ENCODE measurements at places on chromosomes 16 and 17. TPM values are rescaled to one million over a fixed set of nuclear protein-coding genes. Genes with fewer than 3 reads are reported as not detected.

The HCRT gene
- not detected for total RNA-seq

The MMP25 gene
- total RNA-seq: not detected

The COG7 gene
- 12.6 TPM for total RNA-seq

The HASPIN gene
- total RNA-seq: 7.8 TPM

The KRT39 gene
- not detected for total RNA-seq

The MMP15 gene
- 35.2 TPM for total RNA-seq

The HCFC1R1 gene
- total RNA-seq: 16.1 TPM

The CCT6B gene
- 1.4 TPM for total RNA-seq

The RBFOX1 gene
- not detected for total RNA-seq

The USP31 gene
- total RNA-seq: 29.1 TPM

The MYH8 gene
- total RNA-seq: not detected

- peaks cover 25% of the 10 kb centered on the region for H3K27me3 ChIP-seq
- H3K4me3 ChIP-seq: no peak overlapping the region
- H3K36me3 ChIP-seq: no peaks in the 10 kb centered on the region
- H3K27ac ChIP-seq: no peak overlapping the region
- no peaks in the 10 kb centered on the region for H3K4me1 ChIP-seq
These were observed 12.6 kb downstream of the CACNG1 start for GRCh38 chr17:67056746-67057490.

GRCh38 chr17:44002141-44002848 is 2.1 kb upstream of the NAGS start:
- H3K27ac ChIP-seq: peak overlapping the region; percentile 68
- H3K4me3 ChIP-seq: peak overlapping the region; percentile 60
- H3K4me1 ChIP-seq: peaks cover 70% of the 10 kb centered on the region
- H3K36me3 ChIP-seq: no peaks in the 10 kb centered on the region

GRCh38 chr16:57060323-57061083 is 31.9 kb upstream of the CPNE2 start:
- H3K4me3 ChIP-seq: no peak overlapping the region
- no peaks in the 10 kb centered on the region for H3K36me3 ChIP-seq
- H3K27ac ChIP-seq: no peak overlapping the region
- peaks cover 26% of the 10 kb centered on the region for H3K4me1 ChIP-seq

GRCh38 chr16:49336581-49336980 is 37.0 kb upstream of the C16orf78 start:
- no peaks in the 10 kb centered on the region for H3K36me3 ChIP-seq
- H3K4me3 ChIP-seq: no peak overlapping the region
- no peaks in the 10 kb centered on the region for H3K4me1 ChIP-seq
- no peak overlapping the region for H3K27ac ChIP-seq
- DNase-seq: no peak

- no peak overlapping the region for H3K27ac ChIP-seq
- no peak overlapping the region for H3K4me3 ChIP-seq
- peaks cover 38% of the 10 kb centered on the region for H3K4me1 ChIP-seq
- peaks cover 21% of the 10 kb centered on the region for H3K36me3 ChIP-seq
- DNase-seq: peak; percentile 48
These were observed 31.8 kb downstream of the USP7 start for GRCh38 chr16:8931859-8932258.

- H3K4me3 ChIP-seq: no peak overlapping the region
- H3K4me1 ChIP-seq: peaks cover 28% of the 10 kb centered on the region
- H3K36me3 ChIP-seq: no peaks in the 10 kb centered on the region
- no peaks in the 10 kb centered on the region for H3K27me3 ChIP-seq
These were observed 113.1 kb downstream of the SNX29 start for GRCh38 chr16:12089492-12090150.

- no peak overlapping the region for H3K4me3 ChIP-seq
- DNase-seq: no peak
- H3K27ac ChIP-seq: peak overlapping the region; percentile 27
- peaks cover 41% of the 10 kb centered on the region for H3K4me1 ChIP-seq
- peaks cover 19% of the 10 kb centered on the region for H3K36me3 ChIP-seq
These were observed 13.1 kb upstream of the MYO15B start for GRCh38 chr17:75574404-75575036.

DNA sequence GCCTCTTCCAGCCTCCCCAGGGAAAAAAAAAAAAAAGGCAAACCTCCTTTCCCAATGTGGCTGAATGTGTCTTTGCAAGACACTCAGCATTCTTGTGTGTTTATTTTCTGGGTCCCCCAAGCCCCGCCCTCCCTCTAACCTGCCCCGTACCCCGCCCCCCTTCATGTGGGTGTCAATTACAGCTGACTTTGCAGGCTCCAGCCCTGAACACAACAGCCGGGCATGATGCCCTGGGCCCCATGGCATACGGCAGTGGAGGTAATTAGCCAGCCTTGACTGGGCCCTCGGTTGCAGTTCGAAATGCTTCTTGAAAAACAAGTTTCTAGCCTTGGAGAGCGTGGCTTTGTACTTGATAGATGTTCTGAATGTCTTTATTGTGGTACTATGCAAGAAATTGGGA is 354.7 kb upstream of the RBFOX1 start:
- H3K27ac ChIP-seq: no peak overlapping the region
- H3K4me3 ChIP-seq: no peak overlapping the region
- no peak for DNase-seq

GRCh38 chr17:32684087-32684958 is 192.6 kb downstream of the MYO1D start:
- peak overlapping the region; percentile 42 for H3K27ac ChIP-seq
- DNase-seq: no peak
- H3K4me3 ChIP-seq: peak overlapping the region; percentile 23

GRCh38 chr16:14423344-14423743 is 206.7 kb downstream of the PARN start:
- no peak overlapping the region for H3K27ac ChIP-seq
- no peak for DNase-seq
- no peaks in the 10 kb centered on the region for H3K27me3 ChIP-seq
- no peaks in the 10 kb centered on the region for H3K36me3 ChIP-seq
- H3K4me1 ChIP-seq: peaks cover 37% of the 10 kb centered on the region

DNA sequence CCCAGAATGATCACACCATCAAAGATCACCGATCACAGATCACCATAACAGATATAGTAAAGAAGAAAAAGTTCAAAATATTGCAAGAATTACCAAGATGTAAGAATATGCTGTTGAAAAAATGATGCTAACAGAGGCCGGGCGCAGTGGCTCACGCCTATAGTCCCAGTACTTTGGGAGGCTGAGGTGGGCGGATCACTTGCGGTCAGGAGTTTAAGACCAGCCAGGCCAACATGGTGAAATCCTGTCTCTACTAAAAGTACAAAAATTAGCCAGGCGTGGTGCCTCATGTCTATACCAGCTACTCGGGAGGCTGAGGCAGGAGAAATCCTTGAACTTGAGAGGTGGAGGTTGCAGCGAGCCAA is 53.2 kb downstream of the CPPED1 start:
- H3K27me3 ChIP-seq: no peaks in the 10 kb centered on the region
- no peak overlapping the region for H3K4me3 ChIP-seq
- H3K27ac ChIP-seq: no peak overlapping the region
- peaks cover 32% of the 10 kb centered on the region for H3K4me1 ChIP-seq

GRCh38 chr16:83835586-83836566 is 28.1 kb downstream of the HSBP1 start:
- H3K4me3 ChIP-seq: no peak overlapping the region
- H3K27ac ChIP-seq: no peak overlapping the region
- H3K4me1 ChIP-seq: 0 out of 2 replicates have a peak, but pooled peaks cover 5% of the 10 kb centered on the region

- H3K4me1 ChIP-seq: no peaks in the 10 kb centered on the region
- H3K27me3 ChIP-seq: peaks cover 78% of the 10 kb centered on the region
- H3K36me3 ChIP-seq: no peaks in the 10 kb centered on the region
- peak; percentile 56 for DNase-seq
These were observed 186.0 kb upstream of the TNRC6C start for GRCh38 chr17:77772461-77772897.

DNA sequence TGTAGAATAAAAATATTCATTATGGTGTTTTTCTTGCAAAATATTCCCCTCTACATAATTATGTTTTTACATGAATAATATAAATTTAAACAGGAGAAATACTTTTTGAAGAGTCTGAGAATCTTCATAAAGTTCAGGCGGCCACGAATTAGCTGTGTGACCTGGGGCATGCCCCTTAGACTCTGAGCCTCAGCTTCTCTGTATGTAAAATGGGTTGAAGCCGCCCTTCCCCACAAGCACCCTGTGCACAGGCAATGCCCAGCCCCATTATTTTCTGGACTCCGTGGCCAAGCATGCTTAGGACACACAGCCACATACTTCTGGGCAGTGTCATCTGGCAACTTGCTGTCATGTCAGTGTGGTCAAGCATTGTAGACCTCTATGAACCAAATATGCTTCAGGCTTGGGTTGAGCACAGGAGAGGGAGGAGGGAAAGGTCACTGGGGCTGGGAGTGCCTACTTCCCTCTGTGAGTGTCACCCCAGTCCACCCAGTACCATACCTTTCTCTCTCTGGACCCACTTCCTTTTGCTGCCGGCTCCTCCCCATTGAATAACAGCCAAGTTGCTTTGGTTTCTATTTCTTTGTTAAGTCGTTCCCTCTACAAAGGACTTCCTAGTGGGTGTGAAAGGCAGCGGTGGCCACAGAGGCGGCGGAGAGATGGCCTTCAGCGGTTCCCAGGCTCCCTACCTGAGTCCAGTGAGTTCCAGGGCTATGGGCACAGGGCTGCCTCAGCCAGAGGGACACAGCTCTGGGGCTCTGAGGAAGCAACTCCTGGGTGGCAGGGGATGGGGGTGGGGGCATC is at the start of gene LGALS9:
Gene LGALS9, plus strand, starts transcription at position 582 of the 804 bp plus-strand sequence. Its CDS starts 78 bp downstream, at position 660.
- peaks cover 2% of the 10 kb centered on the region for H3K36me3 ChIP-seq
- H3K4me3 ChIP-seq: no peak within 1 kb of the TSS
- no peak for DNase-seq
- peaks cover 17% of the 10 kb centered on the region for H3K4me1 ChIP-seq

- no peak for DNase-seq
- H3K4me1 ChIP-seq: peaks cover 10% of the 10 kb centered on the region
- peaks cover 23% of the 10 kb centered on the region for H3K36me3 ChIP-seq
- no peak overlapping the region for H3K27ac ChIP-seq
- H3K27me3 ChIP-seq: no peaks in the 10 kb centered on the region
These were observed 9.2 kb downstream of the BFAR start for GRCh38 chr16:14641926-14642325.

DNA sequence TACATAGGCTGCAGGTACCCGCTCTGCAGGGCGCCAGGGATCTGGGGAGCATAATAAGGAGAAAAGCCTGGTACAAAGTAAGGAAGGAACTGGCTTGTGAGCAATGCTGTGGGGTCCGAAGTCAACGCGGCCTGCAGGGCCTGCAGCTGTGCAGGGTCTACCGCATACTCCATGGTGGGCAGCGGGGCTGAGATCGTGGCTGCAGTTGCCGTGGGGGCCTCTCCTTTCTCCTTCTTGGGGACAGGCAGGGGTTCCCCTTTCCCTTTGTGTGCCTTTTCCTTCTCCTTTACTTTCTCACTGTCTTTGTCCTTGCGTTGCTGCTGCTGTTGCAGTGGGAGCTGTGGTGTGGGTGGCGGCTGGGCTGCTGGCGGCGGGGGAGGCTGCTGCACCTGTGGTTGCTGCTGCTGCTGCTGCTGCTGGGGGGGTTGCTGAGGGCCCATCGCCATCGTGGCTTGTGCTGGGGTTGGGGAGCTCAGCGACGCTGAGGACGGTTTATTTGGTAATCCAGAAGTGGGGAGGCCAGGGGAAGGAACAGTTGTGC is 259.6 kb downstream of the ZFHX3 start:
- peaks cover 55% of the 10 kb centered on the region for H3K36me3 ChIP-seq
- peaks cover 10% of the 10 kb centered on the region for H3K4me1 ChIP-seq
- H3K27ac ChIP-seq: no peak overlapping the region
- no peak for DNase-seq

DNA sequence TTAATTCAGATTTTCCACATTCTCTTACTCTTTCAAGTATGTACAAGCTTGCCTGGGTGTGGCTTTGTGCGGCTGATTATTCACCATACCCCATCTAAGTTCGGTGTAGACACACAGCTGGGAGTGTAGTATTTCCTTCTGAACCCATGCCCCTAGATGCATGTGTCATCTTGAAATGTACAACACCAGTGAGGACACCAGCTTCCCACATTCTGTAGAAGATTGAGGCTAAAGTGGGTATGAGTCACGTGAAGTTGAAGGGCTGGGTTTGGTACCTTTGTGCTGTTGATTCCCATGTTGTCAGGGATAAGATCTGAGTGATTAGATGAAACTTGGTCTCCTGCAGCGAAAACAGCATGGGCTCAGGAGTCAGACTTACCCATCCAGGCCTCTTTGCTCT is 14.6 kb upstream of the DHX8 start:
- H3K4me3 ChIP-seq: no peak overlapping the region
- peaks cover 72% of the 10 kb centered on the region for H3K4me1 ChIP-seq
- peak overlapping the region; percentile 94 for H3K27ac ChIP-seq
- H3K27me3 ChIP-seq: no peaks in the 10 kb centered on the region

GRCh38 chr17:43915559-43915958 is 8.2 kb upstream of the MPP2 start:
- H3K36me3 ChIP-seq: no peaks in the 10 kb centered on the region
- DNase-seq: no peak
- no peak overlapping the region for H3K4me3 ChIP-seq
- H3K27ac ChIP-seq: no peak overlapping the region
- H3K27me3 ChIP-seq: peaks cover 4% of the 10 kb centered on the region
